Activated T-cell treated with anti-CD3 and anti-CD28 coated beads, Interleukin-2, amount 50 U/mL, for 4 hours (primary cell): ENCODE measurements at places on chromosomes 2 and 18.
A peak's percentile ranks its signal among the peaks of the same experiment; 100 is the strongest.

- DNase-seq, result no peak
Measured at GRCh38 chr2:112343827-112344585, 68.6 kb downstream of the ZC3H6 start.

- DNase-seq, result no peak
Measured at GRCh38 chr2:119579424-119580295, 35.4 kb downstream of the CFAP221 start.

DNA sequence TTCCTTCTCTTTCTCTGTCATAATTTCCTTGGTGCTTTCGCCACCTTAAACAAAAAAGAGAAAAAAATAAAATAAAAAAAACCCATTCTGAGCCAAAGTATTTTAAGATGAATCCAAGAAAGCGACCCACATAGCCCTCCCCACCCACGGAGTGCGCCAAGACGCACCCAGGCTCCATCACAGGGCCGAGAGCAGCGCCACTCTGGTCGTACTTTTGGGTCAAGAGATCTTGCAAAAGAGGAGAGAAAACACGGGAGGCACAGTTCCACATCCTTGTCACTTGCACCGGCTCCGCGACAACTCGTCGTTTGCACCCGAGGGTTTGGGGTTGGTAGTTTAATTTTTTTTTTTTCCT, 1.8 kb upstream of the SP9 start:
- DNase-seq, result no peak

DNA sequence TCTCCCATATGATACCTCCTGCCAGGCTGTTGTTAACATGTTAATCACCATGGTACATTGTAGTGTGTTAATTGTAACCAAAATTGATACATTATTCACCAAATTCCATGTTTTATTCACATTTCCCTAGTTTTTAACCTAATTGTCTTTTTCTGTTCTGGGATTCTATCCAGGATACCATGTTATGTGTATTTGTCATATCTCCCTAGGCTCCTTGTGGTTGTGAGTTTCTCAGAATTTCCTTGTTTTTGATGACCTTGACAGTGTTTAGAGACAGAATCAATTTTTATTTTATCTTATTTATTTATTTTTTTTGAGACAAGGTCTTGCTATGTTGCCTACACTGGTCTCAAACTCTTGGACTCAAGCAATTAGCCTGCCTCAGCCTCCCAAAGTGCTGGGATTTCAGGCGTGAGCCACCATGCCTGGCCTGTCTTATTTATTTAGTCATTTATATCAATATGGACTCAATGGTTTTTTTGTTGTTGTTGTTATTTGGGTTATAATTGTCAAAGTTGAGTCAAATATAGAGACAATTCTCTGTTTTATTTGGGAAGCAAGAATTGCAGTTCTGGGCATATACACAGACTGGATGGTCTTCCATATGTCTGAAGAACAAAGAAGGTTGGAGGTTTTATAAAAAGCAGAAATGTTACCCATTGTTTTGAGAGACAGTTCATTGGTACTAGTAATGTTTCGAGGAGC, 42.6 kb downstream of the INPP4A start:
- no peak for DNase-seq

DNA sequence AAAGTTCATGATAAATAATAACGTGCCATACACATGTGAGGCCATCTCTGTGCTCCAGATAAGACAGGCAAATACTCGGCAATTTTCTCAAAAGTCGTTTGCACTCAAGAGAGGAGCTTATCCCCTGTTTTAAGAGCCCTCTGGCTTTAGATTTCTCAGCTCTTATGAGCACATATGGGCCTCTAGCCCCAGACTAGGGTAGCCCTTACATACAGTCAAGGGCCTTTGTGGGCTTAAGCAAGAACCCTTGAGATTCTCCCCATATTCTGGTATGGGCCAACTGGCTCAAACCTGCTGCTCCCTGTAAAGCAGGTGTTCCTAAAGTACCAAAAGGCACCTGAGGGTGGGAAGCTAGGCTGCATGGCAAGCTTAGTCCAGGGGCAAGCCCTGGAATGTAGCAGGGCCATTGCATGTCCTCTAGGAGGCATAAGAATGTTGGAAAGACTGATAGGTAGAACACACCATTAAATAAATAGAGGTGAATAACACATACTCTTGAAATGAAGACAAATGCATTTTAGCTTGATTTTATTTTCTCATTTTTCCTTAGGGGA, 66.1 kb downstream of the FASTKD2 start:
- DNase-seq, result no peak

DNA sequence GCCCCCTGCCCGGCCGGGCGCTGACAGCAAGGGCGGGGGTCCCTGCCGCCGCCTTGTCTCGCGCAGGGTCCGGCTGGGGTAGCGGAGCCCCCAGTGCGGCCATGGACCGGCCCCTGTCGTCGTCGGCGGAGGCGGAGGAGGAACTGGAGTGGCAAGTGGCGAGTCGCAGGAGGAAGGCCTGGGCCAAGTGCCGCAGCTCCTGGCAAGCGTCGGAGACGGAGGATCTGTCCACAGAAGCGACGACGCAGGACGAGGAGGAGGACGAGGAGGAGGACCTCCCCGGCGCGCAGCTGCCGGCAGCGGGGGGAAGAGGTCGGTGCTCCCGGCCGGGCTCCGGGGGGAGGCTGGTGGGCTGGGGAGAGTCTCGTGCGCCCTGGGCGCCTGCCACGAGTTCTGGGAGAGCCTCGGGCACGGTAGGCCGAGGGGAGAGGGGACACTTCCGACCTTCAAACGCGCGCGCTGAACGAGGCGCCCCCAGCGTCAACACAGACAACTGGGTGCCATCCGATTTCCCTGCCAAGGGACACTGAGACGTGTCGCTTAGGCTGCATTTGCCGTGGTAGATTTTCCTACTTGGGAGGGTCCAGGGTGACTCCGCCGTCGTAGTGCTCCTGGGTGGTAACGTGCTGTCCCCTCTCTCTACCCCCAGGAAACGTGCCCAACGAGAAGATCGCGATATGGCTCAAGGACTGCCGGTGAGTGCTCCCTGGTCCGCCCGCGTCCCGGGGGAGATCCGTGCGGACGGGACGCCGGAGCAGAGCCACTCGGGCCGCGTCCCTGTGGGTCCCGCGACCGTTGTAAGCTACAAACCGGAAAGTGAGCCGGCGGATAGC, 652 bp downstream of the ITPRID2 start:
- peak; percentile 46 for DNase-seq

DNA sequence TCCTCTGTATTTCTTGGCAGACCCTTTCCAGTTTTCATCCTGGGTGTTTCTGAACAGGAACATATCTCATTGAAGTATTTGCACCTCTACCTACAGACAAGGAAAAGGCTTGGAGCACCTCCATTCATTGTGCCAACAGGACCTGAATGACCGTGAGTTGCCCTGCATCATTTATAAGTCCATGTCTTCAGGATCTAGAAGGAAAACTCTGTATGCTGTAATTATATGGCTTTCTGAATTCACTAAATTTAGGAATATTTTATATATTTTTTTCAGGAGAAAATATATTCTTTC, 402.3 kb upstream of the SLC14A2 start:
- DNase-seq, result no peak

DNA sequence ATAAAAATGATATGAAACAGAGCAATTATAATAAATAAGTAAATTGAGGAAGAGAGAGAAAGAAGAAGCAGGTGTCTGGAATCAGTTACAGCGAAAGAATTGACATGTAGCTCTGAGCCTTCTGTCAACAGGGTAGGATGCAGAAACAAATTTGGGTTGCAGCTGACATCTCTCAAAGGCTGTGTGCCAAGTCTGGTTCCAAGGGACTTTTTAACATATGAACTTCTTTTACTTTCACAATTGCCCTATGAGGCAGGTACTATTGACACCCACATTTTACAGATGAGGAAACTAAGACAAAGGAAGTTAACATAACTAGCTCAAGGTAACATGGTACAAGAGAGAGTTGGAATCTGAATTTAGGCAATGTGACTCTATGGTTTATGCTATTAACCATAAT, 260.0 kb downstream of the ASXL3 start:
- DNase-seq, result no peak

GRCh38 chr18:58605027-58606020, 23.6 kb downstream of the ALPK2 start:
- peak; percentile 40 for DNase-seq

DNA sequence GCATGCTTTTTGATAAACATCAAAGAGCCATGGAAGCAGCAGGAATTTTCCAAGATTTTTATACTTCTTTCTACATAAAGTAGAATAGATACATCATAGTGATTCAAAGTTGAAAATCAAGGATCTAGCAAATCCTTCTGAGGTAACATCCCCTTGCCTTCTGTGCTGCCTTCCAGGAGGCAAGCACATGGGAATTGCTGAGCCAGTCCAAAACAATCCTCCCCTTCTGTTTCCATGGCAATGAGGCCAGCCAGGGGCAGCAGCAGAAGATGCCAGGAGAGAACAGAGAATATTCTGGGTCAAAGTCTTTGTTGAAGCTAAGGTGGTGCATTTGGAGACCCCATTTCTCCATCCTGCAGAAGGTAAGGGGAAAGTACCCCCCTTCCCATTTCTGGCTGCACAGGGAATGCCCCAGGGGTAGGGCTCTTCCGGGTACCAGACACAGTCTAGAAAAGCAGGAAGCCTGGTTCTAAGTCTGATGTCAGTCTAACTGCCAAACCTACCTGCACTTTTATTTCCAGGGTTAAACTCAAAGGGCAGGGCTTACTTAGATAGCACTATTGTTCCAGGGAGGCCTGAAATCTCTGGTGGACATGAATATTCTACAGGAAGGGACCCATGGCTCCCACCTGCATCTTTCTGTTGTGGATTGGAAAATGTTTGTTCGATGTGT, 22.1 kb downstream of the CENPA start:
- DNase-seq, result no peak
